ENCODE measurements at places on chromosomes 6 and 20.

GRCh38 chr6:156510242-156510641 is 266.9 kb upstream of the ARID1B start:
- DNase-seq: no peak

DNA sequence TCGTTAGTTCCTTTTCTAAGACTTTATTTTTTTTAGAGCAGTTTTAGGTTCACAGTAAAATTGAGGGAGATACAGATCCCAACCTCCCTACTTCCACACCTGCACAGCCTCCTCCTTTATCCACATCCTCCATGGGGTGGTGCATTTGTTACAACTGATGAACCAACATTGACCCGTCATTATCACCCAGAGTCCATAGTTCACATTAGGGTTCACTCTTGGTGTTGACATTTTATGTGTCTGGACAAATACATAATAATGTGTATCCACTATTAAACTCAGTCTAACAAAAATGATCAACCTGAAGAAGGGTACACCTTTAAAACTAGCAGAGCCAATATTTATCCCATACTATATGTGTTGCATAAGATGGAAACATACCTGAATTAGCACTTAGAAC is 130.4 kb upstream of the CCDC28A start:
- no peak for DNase-seq

DNA sequence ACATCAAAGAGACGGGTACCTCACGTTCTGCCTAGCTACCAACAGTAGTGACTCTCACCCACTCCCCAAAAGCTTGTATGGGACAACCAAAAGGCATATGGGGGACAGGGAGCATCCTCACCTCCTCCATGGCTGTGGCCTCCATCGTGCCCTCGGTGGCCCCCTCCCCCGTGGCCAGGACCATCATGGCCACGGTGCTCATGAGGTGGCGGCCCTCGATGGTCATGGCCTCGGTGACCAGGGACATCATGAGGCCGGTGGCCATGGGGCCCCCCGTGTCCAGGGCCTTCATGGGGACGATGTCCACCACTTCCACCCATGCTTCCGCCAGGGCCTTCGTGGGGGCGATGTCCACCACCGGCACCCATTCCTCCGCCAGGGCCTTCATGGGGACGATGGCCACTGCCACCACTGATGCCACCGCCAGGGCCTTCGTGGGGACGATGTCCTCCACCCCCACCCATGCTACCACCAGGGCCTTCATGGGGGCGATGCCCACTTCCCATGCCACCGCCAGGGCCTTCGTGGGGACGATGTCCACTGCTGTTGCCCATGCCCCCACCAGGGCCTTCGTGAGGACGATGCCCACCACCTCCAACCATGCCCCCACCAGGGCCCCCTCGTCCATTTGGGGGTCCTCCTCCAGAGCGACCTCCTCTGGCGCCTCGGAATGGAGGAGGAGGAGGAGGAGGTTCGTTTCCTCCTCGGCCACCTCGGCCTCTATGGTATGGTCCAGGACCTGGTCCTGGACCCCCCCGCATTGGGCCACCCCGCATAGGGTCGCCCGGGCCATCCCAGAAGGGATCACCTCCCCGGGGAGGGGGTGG is 15.0 kb downstream of the PPP1R10 start:
- no peak for DNase-seq

- DNase-seq: no peak
These were observed 1.1 kb downstream of the PCSK2 start for GRCh38 chr20:17227669-17228623.

GRCh38 chr6:166861961-166862286 is 94.4 kb downstream of the RNASET2 start:
- DNase-seq: no peak

DNA sequence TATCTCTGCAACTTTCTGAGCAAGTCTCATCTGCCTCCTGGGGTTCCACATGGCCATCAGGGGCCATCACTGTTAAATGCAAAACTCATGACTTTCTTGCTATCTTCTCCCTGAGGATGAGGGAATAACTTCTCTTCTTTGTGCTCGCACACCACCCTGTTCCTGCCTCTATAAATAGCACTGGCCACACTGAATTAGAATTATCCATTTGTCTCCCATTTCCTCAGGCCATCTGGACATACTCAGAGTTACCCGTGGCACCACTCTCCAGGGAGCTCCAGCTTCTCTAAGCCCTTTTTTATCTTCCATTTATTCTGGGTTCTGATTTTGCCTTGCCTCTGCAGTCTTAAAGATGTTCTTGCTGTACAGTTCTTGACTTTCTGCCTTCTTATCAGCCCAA is 72.8 kb upstream of the ECI2 start:
- no peak for DNase-seq

DNA sequence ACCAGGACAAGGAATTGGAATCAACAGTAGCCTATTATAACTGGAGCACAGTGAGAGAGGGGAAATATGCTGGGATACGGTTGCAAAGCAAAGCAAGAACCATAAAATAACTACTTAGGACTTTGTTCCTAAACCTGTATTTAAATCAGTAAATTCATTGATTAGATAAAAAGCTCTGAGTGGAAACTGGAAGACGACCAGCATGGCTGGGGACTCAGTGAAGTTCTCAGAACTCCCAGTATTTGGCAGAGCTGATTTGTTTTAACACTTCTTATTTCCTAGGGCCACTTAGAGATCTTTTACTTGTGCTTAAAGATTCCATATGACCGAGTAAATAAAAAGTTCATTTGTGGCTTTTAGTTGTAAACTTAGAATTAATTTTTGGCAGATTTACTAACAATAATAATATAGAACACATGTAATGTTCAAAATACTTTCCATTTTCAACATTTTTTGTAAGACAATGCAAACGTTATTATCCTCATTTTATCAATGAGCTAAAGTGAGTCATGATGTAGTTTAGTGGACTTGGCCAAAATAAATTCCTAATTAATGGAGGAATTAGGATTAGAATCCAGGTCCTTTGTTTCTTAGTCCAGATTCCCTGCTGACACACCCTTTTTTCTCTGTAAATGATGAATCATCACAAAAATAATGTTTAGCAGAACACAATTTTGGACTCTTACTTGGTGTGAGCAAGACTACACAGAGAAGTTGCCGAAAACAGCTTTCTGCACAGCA is 392.9 kb downstream of the GJA1 start:
- DNase-seq: no peak

DNA sequence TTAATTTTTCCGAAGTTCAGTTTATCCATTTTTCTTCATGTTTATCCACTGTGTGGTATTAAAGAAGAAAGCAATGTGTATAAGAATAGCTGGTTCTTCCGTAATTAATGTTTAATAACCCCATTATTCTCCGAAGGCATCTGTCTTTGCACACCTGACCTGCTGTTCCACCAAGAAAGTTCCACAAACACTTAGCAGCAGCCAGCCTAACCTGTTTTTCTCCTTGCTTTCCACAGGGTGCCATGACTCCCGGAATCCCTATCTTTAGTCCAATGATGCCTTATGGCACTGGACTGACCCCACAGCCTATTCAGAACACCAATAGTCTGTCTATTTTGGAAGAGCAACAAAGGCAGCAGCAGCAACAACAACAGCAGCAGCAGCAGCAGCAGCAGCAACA is 7.4 kb downstream of the TBP start:
- DNase-seq: no peak

DNA sequence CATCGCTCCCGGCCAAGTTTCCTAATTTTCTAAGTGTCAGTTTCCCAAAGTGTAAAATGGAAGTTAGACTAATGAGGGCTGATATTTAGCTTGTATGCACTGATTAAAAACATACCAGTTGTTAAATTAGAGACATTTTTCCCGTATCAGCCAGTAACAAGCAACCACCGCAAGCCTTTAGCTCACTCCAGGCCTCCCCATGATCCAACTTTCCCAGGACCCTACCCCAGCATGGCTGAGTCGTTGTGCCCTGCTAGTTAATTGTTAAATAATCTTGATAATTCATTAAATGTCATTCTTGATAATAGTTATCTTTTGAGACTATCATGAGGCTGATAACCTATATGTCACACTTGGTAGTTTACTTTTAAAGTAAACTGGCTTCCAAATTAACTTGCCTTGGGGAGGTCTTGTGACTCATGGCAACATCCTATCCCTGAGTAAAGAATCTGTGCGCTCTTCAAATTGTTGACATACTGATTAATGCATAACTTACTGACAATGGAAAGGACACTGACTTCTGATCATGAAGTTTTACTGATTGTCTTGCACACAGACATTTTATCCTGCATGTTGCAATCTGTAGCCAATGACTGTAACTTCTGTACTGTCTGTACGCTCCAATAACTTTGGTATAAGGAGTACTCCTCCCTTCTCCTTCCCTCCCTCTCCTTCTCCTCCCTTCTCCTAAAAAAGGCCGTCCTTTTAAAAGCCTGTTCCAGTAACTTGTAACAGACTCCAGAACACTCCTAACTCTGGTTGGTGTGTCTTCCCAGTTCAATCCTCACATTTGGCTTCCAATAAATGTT is 6.3 kb upstream of the GTF3C6 start:
- no peak for DNase-seq

DNA sequence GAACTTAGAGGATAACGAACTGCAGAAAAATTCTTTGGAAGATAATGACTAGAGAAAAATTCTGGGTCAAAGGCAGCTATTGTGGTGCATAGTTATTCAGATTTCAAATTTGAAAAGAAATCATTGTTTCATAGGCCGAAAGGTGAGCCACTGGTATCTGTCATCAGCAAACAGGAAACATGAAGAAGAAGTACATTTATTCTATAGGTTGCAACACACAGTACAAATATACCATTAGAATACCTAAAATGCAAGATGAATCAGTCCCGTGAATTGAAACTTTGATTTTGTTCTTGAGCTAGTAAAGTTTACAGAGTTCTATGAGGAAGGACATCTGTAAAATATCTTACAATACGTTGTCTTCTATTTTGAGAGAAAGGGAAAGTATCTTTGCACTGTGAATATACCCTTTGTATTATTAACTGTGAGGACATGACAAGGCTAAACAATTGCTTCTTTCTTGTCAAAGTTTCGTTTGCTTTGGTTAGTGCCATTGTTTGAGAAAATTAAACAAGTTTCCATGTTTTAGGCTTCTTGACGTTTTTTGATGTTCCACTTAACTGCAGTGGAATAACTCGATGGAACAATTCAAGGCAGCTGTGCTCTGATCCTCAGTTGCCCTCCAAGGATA is 84.7 kb downstream of the HDGFL1 start:
- no peak for DNase-seq

- no peak for DNase-seq
These were observed 664.3 kb downstream of the TENT5A start for GRCh38 chr6:81088145-81088544.
